ENCODE measurements at places on chromosomes 7 and 10.

- no peak for DNase-seq
Measured at GRCh38 chr7:26369593-26369992, 77.9 kb downstream of the SNX10 start.

GRCh38 chr10:10642751-10643150, 374.9 kb upstream of the CELF2 start:
- no peak for DNase-seq

GRCh38 chr10:119642556-119643111, 8.5 kb upstream of the BAG3 start:
- DNase-seq: no peak

- DNase-seq: no peak
Measured at GRCh38 chr7:102080019-102080433, 206.6 kb upstream of the SH2B2 start.

- DNase-seq: no peak
Measured at GRCh38 chr7:106238830-106239229, 46.0 kb downstream of the NAMPT start.

GRCh38 chr7:112129655-112130323, 76.4 kb downstream of the DOCK4 start:
- DNase-seq: no peak

DNA sequence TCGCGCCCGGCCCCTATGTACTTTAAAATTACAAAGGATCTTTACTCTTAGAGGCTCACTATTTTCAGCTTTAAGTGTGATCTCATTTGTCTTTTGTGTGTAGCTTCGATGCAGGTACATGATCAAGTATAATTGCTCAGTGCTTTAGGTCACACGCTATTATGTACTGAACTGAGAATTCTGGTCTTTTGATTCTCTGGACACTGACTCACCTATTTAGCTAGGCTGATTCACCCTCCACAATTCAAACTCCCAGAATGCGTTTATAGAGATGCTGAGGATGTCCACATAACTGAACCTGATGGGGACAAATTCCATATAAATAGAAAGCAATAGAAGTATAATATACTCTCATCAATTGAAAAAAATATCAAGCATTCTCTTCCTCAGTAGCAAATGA, 57.8 kb downstream of the PRKCQ start:
- DNase-seq: no peak

- no peak for DNase-seq
Measured at GRCh38 chr7:1812509-1813393, 142.7 kb downstream of the ELFN1 start.

DNA sequence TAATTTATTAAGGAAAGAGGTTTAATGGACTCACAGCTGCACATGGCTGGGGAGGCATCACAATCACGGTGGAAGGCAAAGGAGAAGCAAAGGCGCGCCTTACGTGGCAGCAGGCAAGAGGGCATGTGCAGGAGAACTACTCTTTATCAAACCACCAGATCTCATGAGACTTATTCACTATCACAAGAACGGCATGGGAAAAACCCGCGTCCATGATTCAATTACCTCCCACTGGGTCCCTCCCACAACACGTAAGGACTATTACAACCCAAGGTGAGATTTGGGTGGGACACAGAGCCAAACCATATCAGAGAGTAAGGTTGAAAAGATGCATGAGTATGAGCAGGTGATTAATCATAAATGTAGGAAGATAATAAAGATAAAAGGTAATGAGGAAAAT, 3.2 kb upstream of the JCAD start:
- DNase-seq: no peak

GRCh38 chr7:78368771-78369170, 570.2 kb downstream of the PHTF2 start:
- no peak for DNase-seq

DNA sequence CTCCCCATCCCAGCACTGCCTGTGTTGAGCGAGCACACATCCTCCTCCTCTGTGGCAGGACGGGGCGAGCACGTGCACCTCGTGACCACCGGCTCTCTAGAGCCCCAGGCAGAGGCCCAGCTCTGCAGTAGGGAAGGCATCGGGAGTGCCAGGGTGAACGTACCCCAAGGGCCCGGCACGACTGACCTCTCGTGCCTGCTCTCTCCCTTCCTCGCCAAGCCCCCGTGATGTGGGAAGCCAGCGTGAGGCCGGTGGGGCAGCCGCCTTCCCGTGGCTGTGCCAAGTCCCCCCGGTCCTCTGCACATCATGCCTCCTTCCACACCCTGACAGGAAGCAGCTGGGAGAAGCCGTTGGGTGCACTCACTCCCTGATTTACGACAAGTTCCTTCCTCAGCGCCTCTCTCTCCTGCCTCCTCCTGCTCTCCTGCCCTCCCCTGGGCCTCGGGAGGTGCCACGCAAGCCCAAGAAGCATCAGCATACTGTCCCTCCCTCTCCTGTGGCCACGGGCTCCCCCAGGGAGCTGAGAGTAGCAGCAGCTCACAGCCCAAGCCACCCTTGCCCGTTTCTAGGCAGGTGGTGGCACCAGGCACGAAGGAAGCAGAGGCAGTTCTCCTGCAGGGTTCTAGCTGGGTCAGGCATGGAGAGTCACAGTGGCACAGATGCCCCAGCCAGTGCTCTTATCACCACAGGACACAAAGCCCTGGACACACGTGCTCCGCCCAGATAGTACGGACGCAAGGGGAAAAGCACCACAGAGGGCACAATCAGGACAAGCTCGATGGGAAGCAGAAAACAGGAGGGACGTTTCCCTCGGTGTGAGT, 47.0 kb downstream of the AMZ1 start:
- no peak for DNase-seq

- no peak for DNase-seq
Measured at GRCh38 chr7:128020159-128020558, 11.1 kb downstream of the LRRC4 start.

- no peak for DNase-seq
Measured at GRCh38 chr7:50812841-50813475, 30.3 kb upstream of the GRB10 start.

GRCh38 chr7:105909742-105910141, 33.3 kb upstream of the ATXN7L1 start:
- no peak for DNase-seq

DNA sequence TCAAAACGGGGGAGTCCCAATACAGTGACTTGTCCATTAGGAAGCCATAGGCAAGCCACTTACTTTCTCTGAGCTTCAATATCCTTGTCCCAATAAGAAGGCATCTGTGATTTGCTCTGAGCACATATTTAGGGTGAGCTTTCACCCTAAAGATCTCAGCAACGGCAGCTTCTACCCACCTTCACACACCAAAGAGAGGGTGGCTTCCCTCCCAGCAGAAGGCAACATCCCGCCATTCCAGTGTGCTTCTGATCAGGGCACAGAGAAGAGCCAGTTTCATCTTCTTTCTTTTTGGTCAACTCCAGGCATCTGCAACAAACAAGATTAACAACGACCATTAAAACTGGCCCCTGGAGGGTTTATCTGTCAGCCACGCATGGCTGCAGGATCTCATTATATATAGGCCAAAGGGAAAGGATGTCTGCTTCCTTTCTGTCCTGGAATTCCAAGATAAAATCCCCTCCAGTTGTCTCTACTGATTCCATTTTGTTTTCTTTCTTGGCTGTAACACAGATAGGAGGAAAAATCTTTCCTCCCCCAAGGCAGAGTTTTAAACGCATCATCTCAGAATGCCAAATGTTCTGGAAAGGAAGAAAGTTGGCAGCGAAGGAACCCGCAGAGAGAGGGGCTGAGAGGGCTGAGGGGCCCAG, 491 bp upstream of the SH2D4B start:
- no peak for DNase-seq

DNA sequence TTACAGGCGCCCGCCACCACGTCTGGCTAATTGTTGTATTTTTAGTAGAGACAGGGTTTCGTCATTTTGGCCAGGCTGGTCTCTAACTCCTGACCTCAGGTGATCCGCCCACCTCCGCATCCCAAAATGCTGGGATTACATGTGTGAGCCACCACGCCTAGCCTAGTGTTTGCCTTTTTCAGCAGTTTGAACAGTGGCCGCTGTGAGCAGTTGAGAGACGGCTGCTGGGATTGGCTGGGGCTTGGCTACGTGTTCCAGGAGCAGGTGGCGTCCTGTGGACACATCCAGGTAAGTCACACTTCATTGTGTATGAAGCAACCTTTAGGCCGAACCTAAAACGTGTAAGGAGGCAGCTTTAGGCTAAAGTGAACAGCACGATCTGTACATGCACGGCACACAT, 231.8 kb upstream of the PITRM1 start:
- no peak for DNase-seq

DNA sequence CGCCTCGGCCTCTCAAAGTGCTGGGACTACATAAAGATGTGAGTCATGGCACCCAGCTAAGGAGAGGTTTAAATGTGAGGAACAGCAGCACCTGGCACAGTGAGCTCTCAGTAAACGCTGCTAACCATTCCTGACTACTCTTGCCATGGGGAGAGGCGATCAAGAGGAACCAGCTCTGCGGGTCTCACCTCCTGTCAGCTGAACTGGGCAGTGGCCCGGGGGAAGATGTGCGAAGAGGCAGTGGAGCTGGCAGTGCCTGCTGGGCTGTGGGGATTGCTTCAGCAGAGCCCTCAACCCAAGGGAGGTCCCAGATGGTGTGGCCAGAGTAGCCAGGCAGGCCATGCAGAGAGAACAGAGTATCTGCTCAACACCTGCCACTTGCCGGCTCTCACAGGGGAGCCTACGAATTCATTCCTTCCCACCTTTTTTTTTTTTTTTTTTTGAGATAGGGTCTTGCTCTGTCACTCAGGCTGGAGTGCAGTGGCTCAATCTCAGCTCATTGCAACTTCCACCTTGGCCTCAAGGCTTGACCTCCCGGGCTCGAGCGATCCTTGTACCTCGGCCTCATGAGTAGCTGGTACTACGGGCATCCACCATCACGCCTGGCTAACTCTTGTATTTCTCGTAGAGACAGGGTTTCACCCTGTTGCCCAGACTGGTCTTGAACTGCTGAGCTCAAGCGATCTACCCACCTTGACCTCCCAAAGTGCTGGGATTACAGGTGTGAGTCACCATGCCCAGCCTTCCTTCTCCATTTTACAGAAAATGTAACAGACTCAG, 6.8 kb downstream of the POLM start:
- DNase-seq: no peak

- no peak for DNase-seq
Measured at GRCh38 chr10:43796781-43797180, 148.1 kb upstream of the ZNF32 start.

DNA sequence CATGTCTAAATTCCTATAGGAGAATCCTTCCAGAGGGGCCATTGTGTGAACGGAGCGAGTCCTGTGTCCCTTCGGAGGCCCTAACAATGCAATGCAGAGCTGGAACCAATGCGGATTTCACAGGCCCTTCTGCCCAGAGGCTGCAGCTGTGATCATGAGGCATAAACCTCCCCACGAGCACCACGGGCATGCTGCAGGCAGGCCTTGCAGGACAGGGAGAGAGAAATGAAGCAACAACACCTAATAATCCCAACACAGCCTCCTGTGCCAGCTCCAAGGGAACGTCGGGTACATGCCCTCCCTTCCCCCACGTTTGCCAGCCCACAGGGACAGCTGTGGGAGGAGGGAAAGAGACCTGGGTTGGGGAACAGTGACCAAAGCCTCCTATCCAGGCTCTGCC, 74.4 kb downstream of the TNS3 start:
- DNase-seq: no peak

DNA sequence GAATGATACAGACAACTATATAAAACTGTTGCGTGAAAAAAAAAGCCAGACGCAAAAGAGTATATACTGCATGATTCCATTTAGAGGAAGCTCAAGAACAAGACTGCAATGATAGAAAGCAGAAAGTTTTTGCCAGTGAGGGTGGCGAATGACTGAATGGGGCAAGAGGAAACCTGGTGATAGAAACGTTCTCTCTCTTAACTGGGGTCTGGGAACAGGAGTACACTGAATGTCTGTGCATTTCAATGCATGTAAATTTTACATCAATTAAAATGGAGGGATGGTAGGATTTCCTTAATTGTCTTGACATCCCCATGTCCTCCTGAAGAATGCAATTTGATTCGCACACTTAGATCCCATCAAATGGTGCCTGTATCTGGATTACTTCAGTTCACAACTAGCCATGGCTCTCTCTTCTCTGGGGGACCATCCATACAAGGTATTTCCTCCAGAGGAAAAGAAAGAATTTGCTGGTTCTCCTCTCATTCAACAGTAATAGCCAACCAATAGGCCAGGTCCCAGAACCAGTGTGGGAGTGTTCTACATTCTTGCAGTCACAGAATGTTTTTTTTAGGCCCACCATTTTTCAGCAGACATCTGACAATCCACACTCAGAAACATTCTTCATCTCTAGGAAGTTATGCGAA, 221.0 kb upstream of the KLF14 start:
- no peak for DNase-seq

DNA sequence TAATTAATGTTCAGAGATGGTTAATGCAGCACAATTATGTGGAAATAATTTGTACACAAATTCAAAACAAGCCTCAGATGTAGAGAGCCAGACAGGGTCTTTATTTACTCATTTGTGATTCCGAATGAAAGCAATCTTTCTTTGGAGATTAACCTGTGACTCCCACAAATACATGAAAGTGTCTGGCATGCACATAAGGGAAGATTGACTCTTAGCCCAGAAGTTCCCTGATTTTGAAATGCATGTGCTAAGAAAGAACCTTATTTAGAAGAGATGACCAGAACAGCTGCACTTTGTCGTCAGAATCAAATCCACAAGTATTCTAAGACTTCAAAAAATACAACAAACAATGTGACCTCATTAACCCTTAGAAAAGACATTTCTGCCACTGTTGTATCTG, 45.1 kb downstream of the RNLS start:
- no peak for DNase-seq

DNA sequence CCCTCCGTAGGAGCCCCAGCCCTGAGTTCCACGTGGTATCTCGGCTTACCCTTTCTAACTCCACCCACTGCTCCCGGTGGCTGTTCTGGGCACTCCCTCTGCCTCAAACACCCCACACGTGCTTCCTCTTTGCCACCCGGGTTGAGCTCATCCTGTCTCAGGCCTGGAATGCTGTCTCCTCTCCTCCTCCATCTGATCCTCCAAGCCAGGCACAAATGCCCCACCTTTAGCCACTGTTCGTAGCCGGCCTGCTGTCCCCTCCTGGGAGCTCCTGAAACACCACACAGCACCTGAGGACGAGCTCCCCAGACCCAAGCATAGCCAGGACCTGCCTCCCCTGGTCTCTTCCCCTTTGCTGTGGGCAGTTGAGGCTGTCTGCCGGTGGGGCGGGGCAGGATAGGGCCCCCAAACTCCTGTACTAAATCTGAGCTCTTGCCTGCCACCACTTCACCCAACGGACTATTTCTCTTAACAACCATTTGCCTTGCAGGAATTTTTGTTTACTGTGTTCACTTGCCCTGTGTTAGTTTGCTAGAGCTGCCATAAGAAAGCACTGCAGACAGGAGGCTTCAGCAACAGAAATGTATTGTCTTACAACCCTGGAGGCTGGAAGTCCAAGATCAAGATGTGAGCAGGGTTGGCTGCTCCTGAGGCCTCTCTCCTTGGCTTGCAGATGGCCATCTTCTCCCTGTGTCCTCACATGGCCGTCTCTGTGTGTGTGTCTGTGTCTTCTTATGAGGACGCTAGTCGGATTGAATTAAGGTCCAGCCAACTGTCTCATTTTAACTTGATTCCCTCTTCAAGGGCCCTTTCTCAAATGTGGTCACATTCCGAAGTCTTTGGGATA, 58.3 kb upstream of the SHH start:
- no peak for DNase-seq

All from stimulated activated CD4-positive, alpha-beta T cell treated with anti-CD3 and anti-CD28 coated beads, Interleukin-1b, Interleukin-23, amount 100 ng/mL, for 24 hours (primary cell).